Stomach (tissue), 19 donors: ENCODE measurements at places on chromosomes 13 and 19. TPM values are rescaled to one million over a fixed set of nuclear protein-coding genes. Genes with fewer than 3 reads are reported as not detected.

DNA sequence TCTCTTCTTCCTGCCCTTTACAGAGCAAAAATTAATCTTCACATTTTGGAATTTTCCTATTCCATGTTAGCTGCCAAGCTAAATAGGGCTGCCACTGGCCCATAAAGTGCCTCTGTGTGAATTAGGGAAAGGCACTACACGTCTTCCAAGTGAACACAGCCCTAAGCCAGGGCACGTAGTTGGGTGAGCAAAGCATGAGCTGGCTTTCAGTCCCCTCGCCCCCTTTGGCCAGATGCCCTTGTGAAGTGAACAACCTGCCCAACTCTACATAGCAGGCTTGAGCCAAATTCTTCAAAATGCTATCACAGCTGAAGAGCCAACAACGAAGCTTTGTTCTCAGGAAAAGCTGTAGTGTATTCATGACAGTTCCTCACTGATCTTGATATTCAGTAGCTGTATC lies 213.1 kb downstream of the OXGR1 start:
- no peaks in the 10 kb centered on the region for H3K4me1 ChIP-seq
- no peak overlapping the region for H3K27ac ChIP-seq
- H3K4me3 ChIP-seq = no peak overlapping the region
- no peaks in the 10 kb centered on the region for H3K27me3 ChIP-seq

- H3K36me3 ChIP-seq = peaks cover 30% of the 10 kb centered on the region
- H3K27ac ChIP-seq = no peak overlapping the region
- peaks cover 12% of the 10 kb centered on the region for H3K4me1 ChIP-seq
- peak overlapping the region; percentile 36 for H3K4me3 ChIP-seq
These were observed 17.9 kb downstream of the BRSK1 start for GRCh38 chr19:55301459-55302317.

DNA sequence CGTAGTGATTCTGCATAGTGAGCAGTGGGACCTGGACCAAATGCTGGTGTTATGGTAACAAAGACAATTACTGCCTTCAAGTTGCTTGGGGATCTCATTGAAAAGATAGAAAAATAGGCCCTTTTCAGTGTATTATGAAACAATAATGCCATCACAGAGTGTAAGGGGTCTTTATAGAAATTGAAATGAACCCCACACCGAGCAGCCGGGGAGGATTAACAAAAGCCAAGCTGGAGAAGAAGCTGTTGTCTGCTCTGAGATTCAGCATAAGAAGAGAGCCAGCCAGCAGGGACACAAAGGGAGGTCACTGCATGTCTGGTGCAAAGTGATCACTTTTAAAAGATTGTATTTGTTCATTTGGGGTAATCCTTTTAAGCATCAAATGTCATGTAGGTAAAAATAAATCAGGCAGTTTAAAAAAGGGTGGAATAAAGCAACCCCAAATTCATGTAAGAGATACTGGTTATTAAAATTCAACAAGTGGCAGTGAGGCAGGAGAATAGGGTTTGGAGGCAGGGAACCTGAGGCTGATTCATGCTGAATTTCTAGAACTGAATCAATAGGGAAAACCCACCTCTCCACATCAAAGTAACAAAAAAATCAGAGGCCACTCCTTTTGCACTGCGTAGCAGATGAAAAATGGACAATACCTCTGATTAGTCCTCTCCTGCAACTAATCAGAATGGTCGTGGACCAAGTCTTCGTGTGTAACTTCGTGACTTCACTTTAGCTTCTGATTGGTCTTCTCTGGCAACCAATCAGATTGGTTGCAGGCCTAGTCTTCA lies 1548.3 kb upstream of the SLC10A2 start:
- H3K27ac ChIP-seq = no peak overlapping the region
- DNase-seq = no peak
- H3K4me1 ChIP-seq = no peaks in the 10 kb centered on the region
- no peak overlapping the region for H3K4me3 ChIP-seq
- H3K27me3 ChIP-seq = no peaks in the 10 kb centered on the region
- H3K36me3 ChIP-seq = no peaks in the 10 kb centered on the region

DNA sequence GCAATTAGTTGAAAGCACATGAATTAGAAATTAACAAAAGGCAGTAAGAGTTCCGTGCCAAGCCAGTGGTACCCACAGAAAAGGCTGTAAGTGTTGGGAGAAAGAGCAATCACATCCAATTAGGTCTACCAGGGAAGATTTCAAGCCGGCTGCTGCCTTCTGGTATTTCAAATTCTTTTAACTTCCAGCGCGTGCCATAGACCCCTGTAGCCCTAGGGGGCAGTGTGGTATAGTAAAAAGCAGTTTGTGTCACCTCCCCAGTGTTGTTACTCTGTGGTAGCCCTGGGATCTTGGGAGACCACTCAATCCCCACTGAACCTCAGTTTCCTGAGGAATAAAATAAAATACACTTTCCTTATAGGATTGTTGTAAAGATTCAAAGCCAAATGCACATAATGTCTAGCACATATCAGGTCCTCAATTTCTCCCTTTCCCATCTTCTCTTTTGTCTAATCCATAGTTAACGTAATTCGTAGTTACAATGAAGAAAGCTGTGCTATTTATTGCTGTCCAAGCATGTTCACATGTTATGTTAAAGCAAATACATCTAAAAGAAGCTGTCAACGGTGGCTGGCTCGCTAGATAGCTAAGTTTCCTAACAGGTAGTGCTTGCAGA lies 230.2 kb downstream of the TDRD3 start:
- no peak overlapping the region for H3K4me3 ChIP-seq
- no peaks in the 10 kb centered on the region for H3K4me1 ChIP-seq
- DNase-seq = no peak
- no peaks in the 10 kb centered on the region for H3K27me3 ChIP-seq

DNA sequence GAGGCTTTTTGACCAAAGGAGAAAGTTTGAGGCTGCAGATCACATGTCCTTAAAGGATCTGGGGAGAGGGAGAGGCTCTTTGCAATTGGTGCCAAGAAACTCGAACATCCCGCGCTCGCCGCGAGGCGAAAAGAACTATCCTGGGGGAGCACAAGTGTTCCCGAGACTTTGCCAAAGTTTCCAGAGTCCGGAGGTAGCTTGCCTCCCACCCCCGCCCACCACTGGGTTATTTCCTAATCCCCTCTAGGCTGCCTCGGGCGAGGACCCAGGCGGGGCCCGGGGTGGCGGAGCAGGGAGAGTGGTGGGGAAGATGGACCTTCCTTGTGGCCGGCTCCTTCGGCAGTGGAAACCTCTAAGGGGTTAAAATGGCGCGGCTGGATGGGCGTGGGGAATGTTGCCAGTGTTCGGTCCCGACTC lies 114.5 kb downstream of the KCNRG start:
- no peak overlapping the region for H3K27ac ChIP-seq
- DNase-seq = no peak
- H3K4me3 ChIP-seq = peak overlapping the region; percentile 37
- H3K36me3 ChIP-seq = no peaks in the 10 kb centered on the region
- peaks cover 52% of the 10 kb centered on the region for H3K4me1 ChIP-seq

- H3K4me1 ChIP-seq = no peaks in the 10 kb centered on the region
- H3K27me3 ChIP-seq = no peaks in the 10 kb centered on the region
- H3K27ac ChIP-seq = no peak overlapping the region
- no peak for DNase-seq
- no peak overlapping the region for H3K4me3 ChIP-seq
These were observed 624.8 kb downstream of the LIG4 start for GRCh38 chr13:107590556-107590955.

- peak; percentile 90 for DNase-seq
- no peak overlapping the region for H3K4me3 ChIP-seq
- H3K27ac ChIP-seq = peak overlapping the region; percentile 67
- no peaks in the 10 kb centered on the region for H3K27me3 ChIP-seq
- H3K4me1 ChIP-seq = peaks cover 27% of the 10 kb centered on the region
These were observed 18.7 kb downstream of the PAF1 start for GRCh38 chr19:39372047-39372802.

GRCh38 chr13:40961214-40961613 lies 57.9 kb downstream of the ELF1 start:
- H3K4me1 ChIP-seq = peaks cover 66% of the 10 kb centered on the region
- no peak for DNase-seq
- peak overlapping the region; percentile 66 for H3K27ac ChIP-seq
- peaks cover 17% of the 10 kb centered on the region for H3K36me3 ChIP-seq
- H3K27me3 ChIP-seq = no peaks in the 10 kb centered on the region

DNA sequence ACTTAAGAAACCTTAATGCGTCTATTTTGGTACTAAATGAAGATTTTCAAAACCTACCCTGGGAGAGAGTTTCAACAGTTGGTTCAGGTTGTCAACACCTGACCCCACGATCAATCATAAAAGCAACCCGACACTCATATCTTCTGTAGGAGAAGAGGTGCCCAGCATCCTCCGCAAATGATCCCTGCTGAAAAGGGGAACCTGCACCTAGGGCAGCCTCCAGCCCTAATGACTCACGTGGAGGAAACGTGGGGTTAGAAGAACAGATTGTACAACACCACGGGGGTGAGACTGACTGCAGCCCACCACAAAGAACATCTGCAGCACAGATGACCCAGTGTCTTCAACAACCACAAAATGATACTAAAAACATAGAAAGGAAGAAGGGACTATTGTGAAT lies 116.3 kb downstream of the RAB20 start:
- peaks cover 73% of the 10 kb centered on the region for H3K36me3 ChIP-seq
- no peaks in the 10 kb centered on the region for H3K27me3 ChIP-seq
- DNase-seq = no peak
- H3K27ac ChIP-seq = peak overlapping the region; percentile 84
- no peak overlapping the region for H3K4me3 ChIP-seq
- peaks cover 36% of the 10 kb centered on the region for H3K4me1 ChIP-seq

DNA sequence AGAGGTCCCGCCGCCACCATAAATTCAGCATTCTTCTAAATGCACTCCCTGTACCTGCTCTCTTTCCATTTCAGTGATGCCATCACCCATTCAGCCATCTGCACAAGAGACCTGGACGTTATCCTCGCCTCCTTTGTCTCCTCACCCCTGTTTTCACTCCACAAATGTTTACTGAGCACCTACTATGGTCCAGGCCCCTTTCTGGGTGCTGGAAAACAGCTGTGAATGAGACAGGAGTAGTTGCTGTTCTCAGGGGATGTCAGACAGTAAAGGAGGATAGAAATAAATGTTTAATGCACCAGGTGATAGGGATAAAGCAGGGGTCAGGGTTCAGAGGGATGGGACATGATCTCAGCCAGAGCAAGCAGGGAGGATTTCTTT lies 3.3 kb downstream of the AP1M1 start:
- no peak overlapping the region for H3K27ac ChIP-seq
- no peak overlapping the region for H3K4me3 ChIP-seq
- H3K27me3 ChIP-seq = no peaks in the 10 kb centered on the region
- peaks cover 53% of the 10 kb centered on the region for H3K36me3 ChIP-seq
- peaks cover 65% of the 10 kb centered on the region for H3K4me1 ChIP-seq
- no peak for DNase-seq

- H3K36me3 ChIP-seq = no peaks in the 10 kb centered on the region
- no peaks in the 10 kb centered on the region for H3K27me3 ChIP-seq
- no peak overlapping the region for H3K27ac ChIP-seq
- H3K4me1 ChIP-seq = no peaks in the 10 kb centered on the region
These were observed 47.6 kb upstream of the MAP3K10 start for GRCh38 chr19:40143612-40144011.

FAM216B gene
- not detected for total RNA-seq

CCDC194 gene
- total RNA-seq = not detected
